ENCODE measurements at places on chromosomes 7 and 10. TPM values are rescaled to one million over a fixed set of nuclear protein-coding genes. Genes with fewer than 3 reads are reported as not detected.

GRCh38 chr10:124686707-124687376, 57.3 kb downstream of the FAM53B start:
- no peak overlapping the region for H3K4me3 ChIP-seq
- peaks cover 60% of the 10 kb centered on the region for H3K4me1 ChIP-seq
- H3K27me3 ChIP-seq: no peaks in the 10 kb centered on the region

DNA sequence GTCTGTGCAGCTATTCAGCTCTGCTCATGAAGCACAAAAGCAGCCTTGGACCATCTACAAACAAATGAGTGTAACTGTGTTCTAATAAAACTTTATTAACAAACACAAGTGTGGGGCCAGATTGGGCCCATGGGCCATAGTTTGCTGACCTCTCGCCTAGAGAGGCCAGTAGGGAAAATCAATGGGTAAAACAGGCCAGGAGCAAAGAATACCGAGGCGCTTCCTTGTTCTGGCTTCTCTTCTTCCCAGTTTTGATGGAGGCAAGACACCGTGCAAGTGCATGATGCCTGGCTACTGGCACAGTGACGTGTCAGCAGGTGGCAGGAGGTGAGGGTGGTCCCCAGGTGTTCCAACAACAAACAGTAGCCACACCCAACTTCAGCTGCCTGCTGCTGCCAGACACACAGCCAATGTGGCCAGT, 94.3 kb upstream of the SDK1 start:
- no peaks in the 10 kb centered on the region for H3K36me3 ChIP-seq
- H3K27me3 ChIP-seq: no peaks in the 10 kb centered on the region
- no peaks in the 10 kb centered on the region for H3K4me1 ChIP-seq

DNA sequence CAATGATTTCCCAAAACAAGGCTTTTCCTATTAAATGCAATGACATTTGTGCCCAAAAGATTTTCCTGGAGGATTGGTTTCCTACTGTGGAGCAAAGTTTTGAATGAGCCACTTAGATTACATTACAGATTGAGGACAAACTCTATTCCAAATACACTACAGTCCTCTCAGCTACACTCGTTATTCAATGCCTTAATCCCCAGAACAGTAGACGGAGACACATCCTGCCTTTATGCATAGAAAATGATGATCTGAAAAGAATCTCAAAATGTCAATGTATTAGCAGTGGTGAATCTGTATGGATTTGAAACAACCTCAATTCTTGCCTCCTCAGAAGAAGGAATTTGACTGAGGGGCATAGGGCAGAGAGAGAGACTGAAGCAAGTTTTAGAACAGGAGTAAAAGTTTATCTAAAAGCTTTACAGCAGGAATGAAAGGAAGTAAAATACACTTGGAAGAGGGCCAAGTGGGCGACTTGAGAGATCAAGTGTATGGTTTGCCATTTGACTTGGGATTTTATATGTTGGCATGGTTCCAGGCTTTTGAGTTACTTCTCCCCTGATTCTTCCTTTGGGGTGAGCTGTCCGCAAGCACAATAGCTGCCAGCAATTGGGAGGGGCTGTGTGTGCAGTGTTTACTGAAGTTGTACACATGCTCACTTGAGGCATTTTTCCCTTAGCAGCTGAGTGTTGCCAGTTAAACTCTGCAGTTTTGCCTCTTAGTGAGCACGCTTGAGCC, 891.9 kb upstream of the MBL2 start:
- no peaks in the 10 kb centered on the region for H3K36me3 ChIP-seq
- DNase-seq: peak; percentile 9
- H3K27me3 ChIP-seq: no peaks in the 10 kb centered on the region

DNA sequence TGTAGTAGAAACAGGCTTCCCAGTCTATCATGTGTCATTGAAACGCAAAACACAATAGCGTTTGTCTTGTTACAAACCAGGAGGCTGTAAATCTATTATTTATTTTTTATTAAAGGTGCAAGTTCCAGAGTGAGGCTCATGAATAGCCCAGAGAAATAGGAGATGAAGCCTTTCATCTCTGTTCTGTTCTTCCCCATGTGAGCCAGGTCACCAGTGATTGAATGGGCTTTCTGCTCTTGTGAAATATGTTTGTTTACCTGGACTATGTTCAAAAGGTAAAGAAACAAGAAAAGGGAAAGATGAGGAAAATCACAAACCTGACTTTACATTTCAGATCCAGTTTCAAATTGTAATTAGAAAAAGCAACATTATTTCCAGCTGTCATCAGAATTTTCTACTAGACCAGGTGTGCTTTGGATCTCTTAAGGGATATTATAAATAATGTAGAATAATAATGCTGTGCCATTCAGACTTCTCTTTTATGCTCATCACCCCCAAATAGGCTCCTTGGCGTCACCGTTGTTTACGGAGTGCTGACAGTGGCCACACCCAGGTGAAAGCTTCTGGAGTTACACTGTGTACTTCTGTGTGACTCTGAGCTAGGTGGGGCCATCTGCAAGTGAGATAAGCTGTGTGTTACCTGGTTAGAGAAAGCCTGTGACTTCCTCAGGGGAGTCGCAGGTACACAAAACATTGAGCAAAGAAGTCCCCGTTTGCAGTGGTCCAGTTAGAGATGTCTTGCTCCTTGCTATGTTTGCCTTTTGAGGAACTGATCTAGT, 274.9 kb downstream of the SDK1 start:
- H3K27ac ChIP-seq: no peak overlapping the region
- no peaks in the 10 kb centered on the region for H3K27me3 ChIP-seq
- no peak overlapping the region for H3K4me3 ChIP-seq
- no peak for DNase-seq

DNA sequence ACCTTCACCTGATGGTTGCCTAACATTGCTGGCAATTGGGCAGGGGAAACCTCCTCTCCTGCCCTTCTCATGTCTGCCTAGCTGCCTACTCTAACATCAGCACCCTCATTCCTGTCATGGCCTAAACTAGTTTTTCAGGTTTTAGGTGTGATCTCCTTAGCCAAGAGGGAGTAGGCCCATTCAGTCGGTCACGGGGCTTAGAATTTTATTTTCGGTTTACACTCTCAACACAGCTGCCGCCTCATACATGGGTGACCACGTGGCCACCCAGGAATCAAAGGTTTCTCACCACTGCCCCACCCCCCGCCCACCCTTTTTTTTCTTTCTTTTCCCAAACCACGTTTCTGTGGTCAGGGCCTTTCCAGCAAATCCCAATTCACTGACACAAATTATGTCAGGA, 97.2 kb downstream of the RALA start:
- H3K27ac ChIP-seq: no peak overlapping the region
- H3K4me1 ChIP-seq: no peaks in the 10 kb centered on the region
- H3K36me3 ChIP-seq: no peaks in the 10 kb centered on the region
- no peak overlapping the region for H3K4me3 ChIP-seq

- no peaks in the 10 kb centered on the region for H3K27me3 ChIP-seq
- H3K27ac ChIP-seq: peak overlapping the region; percentile 68
- no peaks in the 10 kb centered on the region for H3K36me3 ChIP-seq
- DNase-seq: no peak
These were observed 191.5 kb downstream of the REEP3 start for GRCh38 chr10:63712717-63713115.

DNA sequence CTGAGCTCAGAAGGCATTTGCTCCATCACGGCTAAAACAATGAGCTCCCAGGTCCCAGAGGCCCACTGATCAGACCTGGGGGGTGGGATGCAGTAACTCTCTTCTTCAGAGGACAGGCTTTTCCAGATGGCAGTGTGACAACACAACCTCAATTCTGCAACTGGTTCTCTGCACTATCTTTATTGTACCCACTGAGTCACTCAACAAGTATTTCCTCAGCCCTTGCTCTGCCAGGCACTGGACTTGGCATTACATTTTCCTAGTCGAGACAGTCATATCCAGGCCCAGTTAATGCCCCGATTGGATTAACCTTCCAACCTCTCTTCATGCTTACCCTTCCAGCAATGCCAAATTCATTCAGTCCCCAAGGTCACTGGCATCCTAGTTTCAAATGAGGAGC, 72.6 kb downstream of the JAZF1 start:
- H3K4me3 ChIP-seq: no peak overlapping the region
- no peaks in the 10 kb centered on the region for H3K4me1 ChIP-seq
- no peaks in the 10 kb centered on the region for H3K36me3 ChIP-seq
- DNase-seq: no peak
- H3K27ac ChIP-seq: no peak overlapping the region

DNA sequence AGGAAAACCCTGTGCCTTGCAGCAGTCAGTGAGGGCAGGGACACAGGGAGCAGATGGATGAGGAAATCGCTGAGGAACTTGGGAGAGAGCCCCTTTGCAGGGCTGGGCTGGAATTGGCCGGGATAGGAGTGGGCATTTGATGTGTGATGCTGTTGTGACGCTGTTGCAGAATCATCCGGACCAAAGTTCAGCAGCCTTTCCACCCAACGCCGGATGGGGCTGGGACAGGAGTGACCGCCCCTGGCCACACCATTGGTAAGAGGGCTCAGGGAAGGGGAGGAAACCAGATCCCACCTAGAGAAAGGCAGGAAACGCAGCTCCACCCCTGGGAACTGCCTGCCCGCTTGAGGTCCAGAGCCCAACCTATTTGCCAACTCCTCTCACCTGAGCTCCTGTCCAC, 33.9 kb downstream of the PAX2 start:
- DNase-seq: no peak
- no peak overlapping the region for H3K27ac ChIP-seq
- H3K36me3 ChIP-seq: no peaks in the 10 kb centered on the region
- H3K4me3 ChIP-seq: no peak overlapping the region

- peaks cover 18% of the 10 kb centered on the region for H3K36me3 ChIP-seq
- no peak for DNase-seq
- H3K4me1 ChIP-seq: peaks cover 98% of the 10 kb centered on the region
These were observed 10.1 kb downstream of the GPR146 start for GRCh38 chr7:1054438-1054837.

Gene CYP2C8
- total RNA-seq: not detected

Gene ZP3
- 19.4 TPM for total RNA-seq

Gene SMKR1
- not detected for total RNA-seq

Gene TBXAS1
- 39.6 TPM for total RNA-seq

Gene VAX1
- total RNA-seq: not detected

Gene ERLIN1
- total RNA-seq: 15.5 TPM

Gene NUTM2E
- not detected for total RNA-seq

Gene ADARB2
- 8.4 TPM for total RNA-seq

Measured in tibial nerve (tissue), 4 donors.